ENCODE measurements at places on chromosomes 4 and X.

DNA sequence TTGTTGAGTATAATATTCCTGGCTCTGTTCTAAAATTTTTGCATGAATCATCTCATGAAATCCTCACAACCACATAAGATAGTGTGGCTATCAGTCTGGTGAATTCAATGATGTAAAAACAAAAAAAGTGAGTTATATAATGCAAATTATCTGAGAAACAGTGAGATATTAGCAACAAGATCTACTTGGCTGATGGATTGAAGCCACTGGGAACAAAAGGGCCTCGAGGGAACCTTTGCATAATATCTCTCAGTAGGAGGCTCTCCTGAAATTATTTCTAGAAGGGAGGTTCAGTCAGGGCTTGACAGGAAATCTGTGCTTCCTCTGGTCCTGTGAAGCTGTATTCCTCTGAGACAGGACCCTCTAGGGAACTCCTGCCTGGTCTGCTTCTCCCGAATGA lies 30.1 kb upstream of the NUP54 start:
- DNase-seq, result no peak

DNA sequence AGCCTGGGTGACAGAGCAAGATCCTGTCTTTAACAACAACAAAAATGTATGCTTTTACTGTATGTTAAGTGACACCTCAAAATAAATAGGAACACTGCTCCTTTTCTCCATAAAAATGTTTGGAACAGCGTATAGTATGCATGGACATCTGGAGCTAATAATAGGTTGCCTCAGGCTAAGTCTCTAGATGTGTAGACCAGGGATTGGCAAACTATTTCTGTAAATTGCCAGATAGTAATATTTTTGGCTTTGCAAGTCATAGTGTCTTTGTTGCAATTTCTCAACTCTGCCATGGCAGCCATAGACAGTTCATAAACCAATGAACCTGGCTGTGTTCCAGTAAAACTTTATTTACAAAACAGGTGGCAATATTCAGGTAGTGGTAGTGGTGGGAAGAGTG lies 76.6 kb upstream of the CBLL2 start:
- peak; percentile 78 for DNase-seq

- DNase-seq, result no peak
Measured at GRCh38 chr4:85512446-85513205, 37.7 kb downstream of the ARHGAP24 start.

GRCh38 chrX:56618323-56618722 lies 54.9 kb downstream of the UBQLN2 start:
- DNase-seq, result no peak

DNA sequence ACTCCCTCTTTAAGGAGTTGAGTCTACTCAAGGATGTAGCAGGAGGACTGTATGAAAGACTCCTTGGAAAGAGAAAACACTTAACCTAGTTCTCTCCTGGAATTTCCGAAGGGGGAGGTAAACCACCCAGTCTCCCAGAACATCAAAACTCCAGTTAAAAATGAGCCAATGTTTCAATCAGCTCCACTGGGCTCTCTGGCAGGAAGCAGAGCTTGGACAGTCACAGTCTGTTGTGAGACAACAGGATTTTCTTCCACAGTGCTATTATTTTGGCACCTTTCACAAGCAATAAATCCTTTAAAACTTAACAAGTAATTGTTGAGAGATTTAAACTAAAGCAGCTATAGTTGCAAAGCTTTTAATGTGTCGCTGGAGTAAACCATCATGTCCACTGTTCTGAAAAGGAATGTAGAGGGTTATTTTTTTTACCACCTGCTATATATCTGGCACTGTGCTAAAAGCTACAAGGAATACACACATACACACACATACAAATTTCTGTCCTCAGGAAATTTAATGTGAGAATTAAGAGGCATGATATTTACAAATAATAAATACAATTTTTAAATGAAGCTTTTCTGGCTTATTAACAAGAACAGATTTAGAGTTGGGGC lies 229.2 kb upstream of the INTU start:
- peak; percentile 14 for DNase-seq

- DNase-seq, result no peak
Measured at GRCh38 chr4:140697709-140698560, 58.2 kb downstream of the TBC1D9 start.

DNA sequence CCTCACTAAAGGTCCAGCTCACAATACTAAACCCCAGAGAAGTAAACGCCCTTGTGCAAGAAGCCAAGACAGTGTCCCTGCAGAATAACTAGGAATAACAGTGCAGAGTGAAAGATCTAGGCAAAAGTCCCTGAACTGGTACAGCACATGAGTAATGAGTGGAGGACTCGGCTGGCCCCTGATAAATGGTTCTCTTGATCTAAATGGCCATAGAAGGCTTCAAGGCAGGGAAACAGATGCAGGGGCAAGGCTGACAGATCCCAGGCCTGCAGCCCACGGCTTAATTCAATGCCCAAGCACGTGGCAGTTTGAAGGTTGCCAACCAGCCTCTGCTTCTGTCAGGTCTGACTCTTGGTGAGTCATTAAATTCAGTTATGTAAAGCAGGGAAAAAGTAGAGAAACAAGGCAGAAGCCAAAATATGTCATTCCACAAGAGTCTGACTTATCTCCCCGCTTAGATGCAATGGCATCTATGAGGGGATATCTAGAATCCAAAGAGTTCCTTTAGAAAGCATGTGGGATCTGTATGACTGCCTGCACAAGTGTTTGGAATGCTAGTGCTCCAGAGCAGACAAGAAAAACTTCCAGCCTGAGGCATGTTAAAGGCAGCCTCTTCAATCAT lies 121.3 kb downstream of the PRDM5 start:
- peak; percentile 55 for DNase-seq

- no peak for DNase-seq
Measured at GRCh38 chr4:74364256-74364651, 691 bp upstream of the EREG start.
